Tongue (tissue), 3 donors: ENCODE measurements at places on chromosomes 4 and X. TPM values are rescaled to one million over a fixed set of nuclear protein-coding genes. Genes with fewer than 3 reads are reported as not detected.

The MAGEB10 gene
- total RNA-seq: not detected

The DIPK2B gene
- 30.2 TPM for total RNA-seq

The SLITRK4 gene
- 8.1 TPM for total RNA-seq

The GAGE12J gene
- total RNA-seq: not detected

The RPS6KA3 gene
- 84.6 TPM for total RNA-seq

The SLC6A14 gene
- 3.2 TPM for total RNA-seq

The SMIM31 gene
- total RNA-seq: not detected

The CSAG2 gene
- not detected for total RNA-seq

The METTL14 gene
- total RNA-seq: 61.3 TPM

The WDR13 gene
- total RNA-seq: 100 TPM

The MAGEA11 gene
- total RNA-seq: 0.82 TPM

The KIAA0232 gene
- 56.2 TPM for total RNA-seq

The DGAT2L6 gene
- total RNA-seq: not detected

The MAP3K15 gene
- 0.41 TPM for total RNA-seq

The ZNF185 gene
- 22.6 TPM for total RNA-seq

The OCIAD2 gene
- 4.8 TPM for total RNA-seq

The CTAG1A gene
- total RNA-seq: not detected
